Muscle of arm (tissue), 14 donors: ENCODE measurements at places on chromosomes 1 and 21. TPM values are rescaled to one million over a fixed set of nuclear protein-coding genes. Genes with fewer than 3 reads are reported as not detected.

The SPATA1 gene
- polyA plus RNA-seq = 3.3 TPM

The S100A5 gene
- not detected for polyA plus RNA-seq

The NOS1AP gene
- not detected for polyA plus RNA-seq

The TNNT2 gene
- 1,178 TPM for polyA plus RNA-seq

The S100B gene
- polyA plus RNA-seq = 22.1 TPM

The CELA3A gene
- polyA plus RNA-seq = not detected

The ACAP3 gene
- 36.2 TPM for polyA plus RNA-seq

The BSND gene
- polyA plus RNA-seq = 0.04 TPM

The RPE65 gene
- not detected for polyA plus RNA-seq

The OR14K1 gene
- not detected for polyA plus RNA-seq

The PRR9 gene
- polyA plus RNA-seq = not detected

The NR1I3 gene
- 0.40 TPM for polyA plus RNA-seq

The ARHGAP30 gene
- 2.1 TPM for polyA plus RNA-seq

The SLAMF1 gene
- polyA plus RNA-seq = 0.12 TPM

The MASP2 gene
- 8.7 TPM for polyA plus RNA-seq

The TMCO2 gene
- not detected for polyA plus RNA-seq

The HCRTR1 gene
- 0.23 TPM for polyA plus RNA-seq

The FAM151A gene
- polyA plus RNA-seq = 0.17 TPM

The PTPN7 gene
- 0.46 TPM for polyA plus RNA-seq

The SFN gene
- 11.9 TPM for polyA plus RNA-seq

The SLC25A44 gene
- polyA plus RNA-seq = 10.5 TPM

The SERPINC1 gene
- 0.36 TPM for polyA plus RNA-seq

The HAO2 gene
- 0.24 TPM for polyA plus RNA-seq

The KRTAP19-1 gene
- polyA plus RNA-seq = not detected

The MYBPH gene
- not detected for polyA plus RNA-seq

The RHEX gene
- 0.29 TPM for polyA plus RNA-seq

The LMOD1 gene
- 55.7 TPM for polyA plus RNA-seq

The CFAP410 gene
- polyA plus RNA-seq = 15.1 TPM

The GFI1 gene
- 0.14 TPM for polyA plus RNA-seq

The COL8A2 gene
- polyA plus RNA-seq = 19.9 TPM

The FRRS1 gene
- 5.7 TPM for polyA plus RNA-seq

The OR2W3 gene
- not detected for polyA plus RNA-seq

The FMOD gene
- 85.0 TPM for polyA plus RNA-seq

The SLFNL1 gene
- 0.75 TPM for polyA plus RNA-seq

The LDLRAD1 gene
- not detected for polyA plus RNA-seq

The IGSF21 gene
- polyA plus RNA-seq = 0.22 TPM

The CELA3B gene
- not detected for polyA plus RNA-seq
